Skeletal muscle cell (primary cell): ENCODE measurements at places on chromosomes 5 and 9.

GRCh38 chr5:11814373-11814772 lies 89.9 kb downstream of the CTNND2 start:
- no peak for DNase-seq

DNA sequence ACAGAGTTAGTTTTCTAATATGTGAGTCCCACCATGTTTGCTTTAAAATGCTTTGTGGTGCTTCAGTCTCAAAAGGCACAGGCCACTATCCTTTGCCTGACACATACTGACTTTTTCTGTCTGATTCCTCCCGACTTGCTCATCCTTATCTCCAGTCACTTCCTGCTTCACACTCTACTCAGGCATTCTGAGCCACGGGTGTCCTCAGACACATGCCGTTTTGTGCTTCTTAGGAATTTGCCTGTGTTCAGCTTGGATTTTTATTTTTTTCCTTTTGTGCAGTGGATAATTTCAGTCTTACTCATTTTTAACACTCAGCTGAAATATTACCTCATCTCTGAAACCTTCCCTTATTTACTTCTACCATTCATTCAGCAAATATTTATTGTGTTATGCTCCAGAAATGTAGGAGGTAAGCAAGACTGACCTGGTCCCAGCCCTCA lies 54.1 kb downstream of the MAN2A1 start:
- peak; percentile 76 for DNase-seq

GRCh38 chr5:135024956-135025729 lies 8.9 kb downstream of the PITX1 start:
- DNase-seq = no peak

- no peak for DNase-seq
Measured at GRCh38 chr9:2083479-2083878, 68.3 kb downstream of the SMARCA2 start.

DNA sequence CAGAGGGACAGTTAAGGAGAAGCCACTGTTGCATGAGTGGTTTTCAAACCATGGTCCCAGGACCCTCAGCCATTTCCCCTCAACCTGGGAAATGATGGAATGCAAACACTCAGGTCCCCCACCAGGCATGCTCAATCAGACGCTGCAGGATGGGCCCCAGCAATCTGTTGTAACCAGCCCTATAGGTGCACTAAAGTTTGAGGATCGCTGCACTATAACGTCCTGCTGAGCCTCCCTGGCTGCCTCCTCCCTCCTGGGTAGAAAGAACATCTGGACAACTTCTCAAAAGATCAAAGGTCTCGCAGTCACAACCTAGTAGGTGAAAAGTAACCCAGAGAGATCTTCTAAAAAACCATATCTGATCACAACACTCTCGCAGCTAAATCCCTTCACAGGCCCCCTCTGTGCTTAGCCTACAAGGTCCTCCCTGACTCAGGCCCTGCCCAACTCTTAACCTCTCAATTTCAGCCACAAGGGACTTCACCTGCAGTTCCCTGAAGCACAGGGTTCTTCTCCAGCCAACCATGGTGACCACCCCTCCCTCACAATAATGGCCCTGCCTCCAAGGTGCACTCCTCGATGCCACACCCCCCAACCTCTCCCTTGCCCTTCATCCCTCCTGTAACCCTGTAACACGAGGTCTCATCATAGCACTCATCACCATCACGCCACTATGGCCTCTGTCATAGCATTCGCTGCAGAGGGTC lies 3.5 kb downstream of the SHB start:
- DNase-seq = no peak

DNA sequence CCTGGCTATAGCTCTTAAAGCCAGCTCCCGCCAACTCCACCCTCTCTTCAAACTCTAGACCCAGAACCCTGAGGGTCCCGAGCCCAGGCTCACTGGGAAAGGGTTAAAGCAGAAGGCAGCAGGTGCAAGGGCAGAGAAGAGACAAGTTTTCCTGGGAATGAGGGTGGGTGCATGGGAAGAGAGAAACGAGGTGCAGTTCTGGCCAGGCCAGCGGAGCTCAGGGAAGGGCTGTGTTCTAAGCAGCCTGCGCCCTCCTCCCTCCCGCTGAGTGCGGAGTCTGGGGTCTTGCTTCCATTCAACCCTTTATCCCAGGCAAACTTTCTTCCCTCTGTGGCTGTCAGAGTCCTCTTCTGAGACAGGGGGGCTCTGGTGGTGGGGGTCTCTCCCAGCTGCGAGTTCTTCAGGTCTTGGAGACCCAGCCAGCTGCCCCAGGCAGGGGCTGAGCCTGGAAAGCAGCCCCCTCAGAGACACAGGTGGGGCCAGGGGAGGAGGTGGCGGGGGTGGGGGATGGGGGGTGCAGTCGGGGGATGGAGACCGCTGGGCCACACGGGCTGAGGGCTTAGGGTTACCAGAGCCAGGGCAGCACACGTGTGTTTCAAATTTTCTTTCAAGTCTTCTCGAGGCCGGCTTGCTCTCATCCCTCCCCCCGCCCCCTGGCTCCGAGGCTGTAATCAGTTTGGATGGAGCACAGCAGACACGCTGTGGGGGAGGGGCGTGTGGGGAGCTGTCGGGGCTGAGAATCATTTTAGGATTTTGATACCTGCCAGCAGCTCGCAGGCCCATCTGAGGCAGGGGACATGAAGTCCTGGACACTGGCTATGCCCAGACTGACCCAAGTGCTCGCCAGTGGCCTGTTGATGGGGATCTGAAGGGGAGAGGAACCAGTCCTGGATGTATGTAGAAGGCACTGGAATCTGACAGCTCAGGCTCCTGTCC lies 169.6 kb upstream of the SMIM23 start:
- no peak for DNase-seq

- DNase-seq = no peak
Measured at GRCh38 chr9:16029046-16029615, 476.3 kb downstream of the CCDC171 start.

DNA sequence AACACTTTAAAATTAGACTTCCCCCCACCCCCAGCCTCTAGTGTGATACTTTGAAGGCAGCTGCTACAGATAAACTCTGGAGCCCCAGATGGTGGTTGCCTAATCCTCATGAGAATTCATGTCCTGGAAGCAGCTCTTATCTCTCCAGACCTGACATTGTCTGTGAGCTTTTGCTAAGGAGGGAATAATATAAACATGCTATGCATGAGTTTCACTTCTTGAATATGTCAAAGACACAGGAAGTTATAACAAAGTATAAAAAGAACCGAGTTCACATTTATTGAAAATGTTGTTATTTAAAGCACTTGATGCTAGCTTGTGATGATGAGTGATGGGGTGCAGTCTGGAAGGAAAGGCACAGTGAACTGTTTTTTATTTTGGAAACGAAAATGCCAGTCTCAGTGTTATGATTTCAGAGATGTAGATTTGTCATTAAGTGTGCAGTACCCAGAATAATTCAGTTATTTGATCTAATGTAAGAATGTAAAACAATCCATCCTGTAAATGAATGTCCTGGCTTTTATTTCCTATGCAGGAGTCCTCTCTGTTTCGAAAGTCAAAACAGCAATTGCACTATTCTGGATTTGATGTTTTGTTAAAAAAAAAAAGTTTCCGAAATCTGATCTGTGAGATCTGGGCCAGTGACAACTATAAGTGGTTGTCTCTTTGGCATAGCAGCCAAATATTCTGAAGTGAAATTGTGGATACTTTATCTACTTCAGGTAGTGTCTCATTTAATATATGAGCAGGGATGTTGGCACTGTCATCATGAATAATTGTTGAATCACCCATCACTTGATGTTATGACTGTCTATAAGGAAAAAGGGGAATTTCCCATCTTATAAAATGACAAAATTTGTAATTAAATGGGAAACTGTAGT lies 77.0 kb downstream of the ZCCHC7 start:
- DNase-seq = no peak

DNA sequence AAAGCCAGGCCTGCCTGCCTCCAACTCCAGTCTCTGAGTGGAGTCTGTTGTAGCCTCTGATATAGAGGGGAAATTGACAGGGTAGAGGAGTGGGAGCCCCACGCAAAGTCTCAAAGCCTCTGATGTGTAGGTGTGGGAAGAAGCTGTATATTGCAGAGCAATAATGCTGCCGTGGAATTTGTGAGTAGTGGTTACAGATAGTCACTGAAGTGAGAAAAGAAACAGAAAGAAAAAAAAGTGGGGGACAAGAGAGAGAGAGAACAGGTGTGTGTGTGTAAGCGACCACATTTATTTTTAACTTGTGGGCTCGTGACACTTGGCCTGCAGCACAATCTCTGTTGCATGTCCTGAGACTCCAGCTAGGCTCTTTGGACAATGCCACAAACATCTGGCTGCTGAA lies 227.8 kb downstream of the NSG2 start:
- no peak for DNase-seq

GRCh38 chr5:8304341-8304740 lies 435.4 kb downstream of the MTRR start:
- DNase-seq = no peak

GRCh38 chr9:77457916-77458592 lies 190.1 kb downstream of the GNA14 start:
- DNase-seq = no peak

- no peak for DNase-seq
Measured at GRCh38 chr5:32692036-32692746, 18.9 kb upstream of the NPR3 start.

DNA sequence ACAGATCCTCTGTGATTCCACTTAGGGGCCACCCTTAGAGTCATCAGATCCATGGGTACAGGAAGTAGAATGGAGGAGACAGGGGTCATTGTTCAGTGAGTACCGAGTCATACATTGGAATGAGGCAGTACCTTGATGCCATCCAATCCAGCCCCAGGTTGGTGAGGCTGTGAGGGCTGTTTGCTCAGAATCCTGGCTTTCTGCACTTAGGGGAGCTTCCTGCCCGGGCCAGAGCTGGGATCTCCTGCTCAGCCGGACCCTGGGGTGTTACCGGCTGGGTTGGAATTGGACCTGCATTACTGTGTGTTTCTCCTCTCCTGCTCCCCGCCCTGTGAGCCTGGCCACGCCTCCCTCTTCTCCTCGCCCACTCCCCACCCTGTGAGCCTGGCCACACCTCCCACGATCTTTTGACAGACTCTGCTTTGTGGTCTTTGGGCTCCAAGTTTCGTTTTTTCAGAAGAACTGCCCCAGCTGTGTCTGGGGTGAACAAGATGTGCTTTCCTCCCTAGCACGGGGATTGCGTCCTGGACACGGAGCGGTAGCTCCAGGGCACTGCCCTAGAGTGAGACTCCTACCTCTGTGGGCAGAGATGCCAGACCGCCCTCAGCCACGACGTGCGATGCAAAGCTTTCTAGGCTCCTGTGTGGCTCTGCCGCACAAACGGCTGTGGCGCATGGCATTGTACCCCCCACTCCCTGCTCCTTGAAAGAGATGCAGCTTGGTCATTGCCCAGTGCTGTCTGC lies 15.4 kb downstream of the TRAF2 start:
- no peak for DNase-seq

- DNase-seq = no peak
Measured at GRCh38 chr9:86369810-86370209, 15.6 kb upstream of the TUT7 start.

DNA sequence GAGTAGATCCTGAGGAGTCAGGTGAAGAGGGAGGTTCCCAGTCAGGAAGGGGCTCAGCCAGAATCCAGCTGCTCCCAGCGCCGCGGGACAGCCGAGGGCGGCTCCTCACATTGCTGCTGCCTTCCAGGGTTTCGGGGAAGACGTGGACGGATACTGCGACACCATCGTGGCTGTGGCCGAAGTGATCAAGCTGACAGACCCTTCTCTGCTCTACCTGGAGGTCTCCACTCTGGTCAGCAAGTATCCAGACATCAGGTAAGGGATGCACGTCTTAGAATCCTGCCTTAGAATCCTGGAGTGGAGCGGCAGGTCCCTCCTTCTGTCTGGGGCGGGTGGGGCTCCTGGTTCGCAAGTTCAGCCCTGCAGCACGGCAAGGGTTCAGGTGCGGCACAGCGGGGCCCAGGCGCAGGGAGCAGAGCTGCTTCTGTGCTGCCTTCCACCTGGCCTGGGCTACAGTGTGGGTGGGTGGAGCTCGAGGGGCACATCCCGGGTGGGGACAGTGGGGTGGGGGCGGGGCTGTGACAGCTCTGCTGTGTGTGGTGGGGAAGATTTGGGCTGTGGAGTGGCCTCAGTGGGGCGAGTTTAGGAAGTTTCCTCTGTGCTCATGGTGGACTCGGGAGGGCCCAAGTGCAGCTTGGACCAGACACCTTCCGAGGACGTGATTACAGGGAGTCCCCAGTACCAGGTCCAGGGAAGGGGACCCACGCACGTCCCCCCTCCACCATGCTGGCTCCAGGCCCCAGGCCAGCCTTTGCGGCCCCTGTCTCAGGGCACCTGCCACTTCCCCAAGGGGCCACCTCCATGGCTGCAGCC lies 22.8 kb downstream of the EXOC3 start:
- DNase-seq = no peak

GRCh38 chr5:13745508-13745907 lies 199.0 kb downstream of the DNAH5 start:
- DNase-seq = peak; percentile 31

DNA sequence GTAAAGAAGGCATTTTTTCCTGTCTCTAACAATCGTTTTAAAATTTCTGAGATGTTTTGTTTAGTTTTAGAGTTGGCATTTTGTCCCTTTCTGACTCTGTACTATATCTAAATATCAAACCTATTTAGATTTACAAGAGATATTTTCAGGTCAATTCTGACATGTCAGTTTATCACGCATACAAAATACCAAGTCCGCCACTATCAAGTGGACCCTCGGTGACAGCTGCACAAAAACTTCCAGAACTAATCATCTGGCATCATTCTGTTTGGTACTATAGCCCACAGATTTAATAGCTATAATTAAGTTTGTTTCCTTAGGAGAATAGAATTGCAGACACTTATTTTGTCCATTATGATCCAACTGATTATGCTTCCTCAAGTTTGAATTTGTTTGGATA lies 1278.2 kb downstream of the CDH12 start:
- no peak for DNase-seq

- peak; percentile 41 for DNase-seq
Measured at GRCh38 chr9:113343732-113344231, 3.7 kb upstream of the WDR31 start.

DNA sequence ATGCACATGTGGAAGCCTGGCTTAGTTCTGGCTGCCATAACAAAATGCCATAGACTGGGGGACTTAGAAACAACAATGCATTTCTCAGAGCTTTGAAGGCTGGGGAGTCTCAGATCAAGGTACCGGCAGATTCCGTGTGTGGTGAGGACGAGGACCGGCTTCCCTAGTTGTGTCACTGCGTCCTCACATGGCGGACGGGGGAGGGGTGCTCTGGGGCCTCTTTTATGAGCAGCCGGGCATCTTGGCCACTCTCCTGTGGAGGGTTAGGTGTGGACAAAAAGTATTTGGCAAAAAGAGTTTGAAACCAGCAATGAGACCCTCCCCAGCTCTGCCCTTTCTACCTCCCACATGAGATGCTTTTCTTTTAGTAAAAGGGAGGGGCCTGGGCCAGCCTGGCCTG lies 118.5 kb upstream of the LPCAT1 start:
- no peak for DNase-seq

DNA sequence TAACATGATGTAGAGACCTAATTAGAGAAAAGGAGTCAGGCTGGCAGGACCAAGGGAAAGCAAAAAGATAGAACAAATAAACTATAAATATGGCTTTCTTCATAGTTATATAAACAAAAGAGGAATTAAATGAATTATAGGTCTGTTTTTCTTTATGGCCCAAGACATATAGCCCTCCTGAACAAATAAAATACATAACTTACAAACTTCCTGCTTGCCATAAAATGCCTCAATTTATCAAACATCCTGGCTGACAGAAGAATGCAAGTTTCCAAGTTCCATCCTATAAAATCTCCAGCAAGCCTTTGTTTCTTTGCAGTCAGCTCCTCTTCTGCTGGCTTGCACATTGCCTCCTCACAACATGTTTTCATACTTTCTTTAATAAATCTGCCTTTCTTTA lies 31.3 kb upstream of the IRGM start:
- DNase-seq = no peak

GRCh38 chr9:131633491-131634031 lies 88.2 kb downstream of the PRRT1B start:
- DNase-seq = no peak

- DNase-seq = no peak
Measured at GRCh38 chr5:84130006-84130580, 254.6 kb downstream of the EDIL3 start.
